ENCODE measurements at places on chromosomes 3 and 15. TPM values are rescaled to one million over a fixed set of nuclear protein-coding genes. Genes with fewer than 3 reads are reported as not detected.

GRCh38 chr3:46483825-46484224 lies 14.0 kb upstream of the RTP3 start:
- H3K27ac ChIP-seq, result no peak overlapping the region
- peaks cover 1% of the 10 kb centered on the region for H3K4me1 ChIP-seq
- no peaks in the 10 kb centered on the region for H3K36me3 ChIP-seq
- H3K27me3 ChIP-seq, result no peaks in the 10 kb centered on the region

DNA sequence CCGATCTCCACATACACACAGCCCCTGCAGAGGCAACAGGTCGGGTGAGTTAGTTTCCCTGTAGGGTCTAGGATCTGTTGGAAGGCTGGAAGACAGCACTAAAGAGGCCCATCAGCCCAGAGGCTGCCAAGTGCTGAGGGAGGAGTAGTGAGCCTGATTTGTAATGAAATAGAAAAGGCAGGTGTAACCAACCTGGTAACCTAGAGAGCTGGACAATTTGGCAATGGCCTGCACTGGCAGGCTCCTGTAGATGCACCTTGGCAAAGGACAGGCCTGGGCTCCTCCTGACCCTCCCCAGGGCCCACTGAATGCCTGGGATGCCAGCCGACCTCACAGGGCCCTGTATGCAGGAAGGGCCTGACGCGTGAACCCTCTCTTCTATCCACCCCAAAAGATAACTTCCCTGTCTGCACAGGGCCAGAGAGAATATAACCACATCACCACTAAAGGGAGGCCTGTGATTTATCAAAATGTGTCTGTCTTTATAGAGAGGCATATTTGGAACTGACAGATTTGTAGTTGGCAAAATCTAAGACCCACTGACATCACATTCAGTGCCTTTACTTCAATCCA lies 225.1 kb upstream of the CHRNA7 start:
- H3K4me3 ChIP-seq, result no peak overlapping the region
- no peaks in the 10 kb centered on the region for H3K36me3 ChIP-seq
- no peaks in the 10 kb centered on the region for H3K27me3 ChIP-seq
- no peak for DNase-seq

DNA sequence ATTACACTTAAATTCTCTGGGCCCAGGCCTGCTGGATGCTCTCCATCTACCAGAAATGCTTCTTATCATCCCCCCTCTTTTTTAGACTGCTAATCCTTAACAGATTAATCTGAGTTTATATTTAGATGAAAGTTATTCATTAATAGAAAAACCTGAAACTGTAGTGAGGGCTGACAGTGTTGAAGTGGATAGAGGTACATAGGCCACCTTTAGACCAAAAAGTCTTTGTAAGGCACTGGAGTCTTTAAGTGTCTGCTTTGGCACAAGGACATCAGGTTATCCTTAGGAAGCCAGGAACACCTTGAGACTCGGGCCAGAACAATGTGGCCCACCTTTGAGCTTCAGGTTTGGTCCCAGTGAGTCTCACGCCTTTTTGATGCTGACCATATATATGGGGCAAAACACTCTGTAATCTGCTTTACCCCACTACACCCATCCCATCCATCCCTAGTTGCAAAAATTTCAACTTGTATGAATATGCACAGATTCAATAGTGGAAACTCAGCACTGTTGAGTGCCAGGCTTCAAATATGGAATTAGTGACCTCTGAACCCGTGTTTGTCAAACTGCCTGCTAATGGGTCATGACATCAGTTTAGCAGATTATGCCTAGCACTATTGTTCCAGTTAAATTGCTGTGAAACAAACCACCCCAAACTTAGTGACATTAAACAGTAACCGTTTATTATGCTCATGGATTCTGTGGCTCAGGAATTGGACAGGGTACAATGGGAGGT lies 44.0 kb downstream of the PDE8A start:
- H3K27ac ChIP-seq, result no peak overlapping the region
- no peak for DNase-seq
- no peaks in the 10 kb centered on the region for H3K36me3 ChIP-seq

GRCh38 chr15:93779341-93779740 lies 452.0 kb upstream of the MCTP2 start:
- H3K27me3 ChIP-seq, result no peaks in the 10 kb centered on the region
- no peak for DNase-seq
- no peaks in the 10 kb centered on the region for H3K36me3 ChIP-seq
- no peaks in the 10 kb centered on the region for H3K4me1 ChIP-seq

DNA sequence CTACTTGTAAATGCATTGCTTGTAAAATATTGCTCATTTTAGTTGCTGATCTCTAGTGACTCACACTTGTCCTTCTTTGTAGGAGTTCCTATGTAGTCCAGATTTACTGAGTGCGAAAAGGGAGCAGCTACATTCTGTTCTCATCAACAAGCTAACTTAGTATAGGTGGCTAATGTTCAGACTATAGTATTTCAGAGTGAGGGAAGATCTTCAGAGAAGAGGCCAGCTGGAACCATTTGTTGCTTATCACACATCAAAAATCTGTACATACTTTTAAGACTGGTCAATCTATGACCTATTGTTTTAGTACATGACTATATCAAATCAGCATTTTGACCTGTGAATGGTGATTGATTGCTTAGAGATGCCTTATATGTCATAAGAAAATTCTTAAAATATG lies 71.3 kb upstream of the THSD4 start:
- no peak overlapping the region for H3K27ac ChIP-seq
- no peaks in the 10 kb centered on the region for H3K4me1 ChIP-seq

GRCh38 chr3:57910990-57911389 lies 97.2 kb upstream of the FLNB start:
- DNase-seq, result peak; percentile 13
- H3K27me3 ChIP-seq, result no peaks in the 10 kb centered on the region
- peaks cover 12% of the 10 kb centered on the region for H3K36me3 ChIP-seq
- no peak overlapping the region for H3K4me3 ChIP-seq
- no peak overlapping the region for H3K27ac ChIP-seq

- no peak for DNase-seq
- no peak overlapping the region for H3K27ac ChIP-seq
- H3K36me3 ChIP-seq, result no peaks in the 10 kb centered on the region
Measured at GRCh38 chr3:16240229-16241023, 24.3 kb downstream of the DPH3 start.

DNA sequence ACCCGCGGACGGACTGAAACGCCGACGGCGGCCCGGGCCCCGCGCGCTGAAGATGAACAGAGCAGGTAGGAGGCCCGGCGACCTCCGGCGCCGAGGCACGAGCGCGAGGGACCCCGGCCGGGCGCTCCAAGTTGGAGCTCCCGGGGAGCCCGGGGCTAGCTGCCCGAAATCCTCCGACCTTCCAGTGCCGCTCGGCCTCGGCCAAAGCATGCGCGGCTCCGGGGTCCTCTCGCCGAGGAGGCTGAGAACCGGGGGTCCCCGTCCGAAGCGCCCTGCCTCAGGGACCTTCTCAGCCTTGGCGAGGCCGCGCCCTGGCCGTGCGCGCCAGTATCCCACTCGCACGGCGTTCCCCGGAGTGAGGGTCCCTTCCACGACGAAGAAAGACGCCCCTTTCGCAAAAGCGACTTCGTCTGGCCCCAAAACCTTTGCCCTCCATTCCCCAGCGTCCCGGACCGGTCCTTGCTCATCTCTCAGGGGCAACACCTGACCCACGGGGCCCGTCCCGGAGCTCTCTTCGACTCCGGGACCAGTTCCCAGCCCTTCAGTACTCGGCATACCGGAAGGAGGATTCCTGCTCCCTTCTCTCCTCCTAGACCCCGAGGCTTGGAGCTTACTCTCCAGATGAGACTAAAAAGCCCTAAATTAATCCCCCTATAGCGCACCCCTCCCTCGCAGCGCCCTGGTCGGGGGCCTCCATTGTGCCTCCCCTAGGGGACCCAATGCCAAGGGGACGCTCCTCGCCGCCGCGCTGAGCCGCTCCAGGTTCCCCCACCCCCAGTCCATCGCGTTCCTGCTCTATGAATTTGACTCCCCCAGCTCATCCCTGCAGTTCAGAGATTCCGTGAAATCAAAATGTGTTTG lies 7.7 kb upstream of the FGD5 start:
- H3K27ac ChIP-seq, result no peak overlapping the region
- DNase-seq, result no peak
- no peaks in the 10 kb centered on the region for H3K36me3 ChIP-seq
- H3K27me3 ChIP-seq, result peaks cover 24% of the 10 kb centered on the region

- no peaks in the 10 kb centered on the region for H3K4me1 ChIP-seq
- no peaks in the 10 kb centered on the region for H3K27me3 ChIP-seq
- no peak for DNase-seq
- no peak overlapping the region for H3K4me3 ChIP-seq
- no peaks in the 10 kb centered on the region for H3K36me3 ChIP-seq
Measured at GRCh38 chr15:77606142-77607034, 26.3 kb downstream of the LINGO1 start.

ACP3 gene
- not detected for total RNA-seq

VEPH1 gene
- total RNA-seq, result not detected

SLC28A1 gene
- total RNA-seq, result not detected

PPP1R14D gene
- not detected for total RNA-seq

All from CD4-positive, alpha-beta memory T cell (primary cell).